ENCODE measurements at places on chromosomes 2 and 18.

GRCh38 chr2:148725564-148725963 lies 81.0 kb downstream of the EPC2 start:
- no peak for DNase-seq

GRCh38 chr2:55901322-55901721 lies 22.3 kb downstream of the EFEMP1 start:
- DNase-seq, result no peak

GRCh38 chr2:5125017-5125730 lies 567.0 kb upstream of the SOX11 start:
- no peak for DNase-seq

GRCh38 chr2:199484927-199485326 lies 27.2 kb upstream of the SATB2 start:
- DNase-seq, result no peak
